CD8-positive, alpha-beta T cell (primary cell): ENCODE measurements at places on chromosomes 3 and 15.

DNA sequence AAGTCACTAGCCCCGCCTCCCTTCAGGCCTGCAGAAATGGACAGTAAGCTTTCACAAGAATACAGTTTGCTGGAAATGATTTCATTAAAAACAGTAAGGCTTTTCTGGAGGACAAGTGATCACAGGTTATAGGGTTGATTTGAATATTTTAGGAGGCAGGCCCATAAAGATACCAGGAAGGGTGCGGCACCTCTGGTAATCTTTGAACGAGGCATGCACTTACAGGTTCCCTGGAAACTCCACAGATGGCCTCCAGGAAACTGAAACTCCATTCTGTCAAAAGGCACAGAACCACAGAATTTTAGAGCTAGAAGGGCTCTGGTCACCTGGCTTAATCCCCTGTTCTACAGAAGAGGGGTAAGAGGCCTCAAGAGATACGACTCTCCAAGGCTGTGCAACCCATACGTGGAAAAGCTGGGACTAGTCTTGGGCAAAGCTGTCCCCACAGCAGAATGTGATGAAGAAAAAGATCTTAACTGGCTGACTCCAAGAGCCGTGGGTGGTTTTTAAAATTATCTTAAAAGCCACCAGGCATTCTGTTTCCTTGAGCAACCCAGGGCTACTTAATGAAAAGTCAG is 1.2 kb downstream of the STARD5 start:
- no peak for DNase-seq

DNA sequence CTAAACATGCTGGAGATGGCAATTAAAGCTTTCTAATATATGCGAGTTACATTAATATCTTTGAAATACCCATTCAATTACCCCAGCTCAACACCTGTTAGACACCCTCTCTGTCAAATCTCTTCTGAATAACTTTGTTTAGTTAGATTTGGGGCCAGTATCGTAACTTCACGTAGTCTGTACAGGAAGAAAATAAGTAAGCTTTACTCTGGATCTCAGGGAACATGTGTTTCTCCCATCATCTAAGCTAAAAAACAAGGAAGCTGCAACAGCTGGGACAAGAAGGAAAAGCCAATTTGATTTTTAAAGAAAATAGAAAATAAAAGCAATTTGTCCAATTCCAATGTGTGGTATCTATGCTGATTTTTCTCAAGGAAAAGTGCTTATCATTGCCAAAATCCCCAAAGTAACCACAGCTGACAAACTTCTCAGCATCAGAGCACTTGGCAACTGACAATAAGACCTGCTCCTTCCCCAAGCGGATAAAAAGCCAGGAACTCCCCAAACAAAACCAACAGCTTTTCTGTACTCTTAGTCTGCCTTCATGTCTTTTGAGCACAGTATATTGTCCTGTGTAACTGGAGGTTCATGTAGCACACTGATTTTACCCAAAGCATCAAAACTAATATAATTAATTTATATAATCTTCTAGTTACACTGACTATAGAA is 279.1 kb downstream of the ZBTB20 start:
- DNase-seq: no peak

GRCh38 chr15:66899555-66900350 is 165.6 kb upstream of the SMAD3 start:
- DNase-seq: no peak

DNA sequence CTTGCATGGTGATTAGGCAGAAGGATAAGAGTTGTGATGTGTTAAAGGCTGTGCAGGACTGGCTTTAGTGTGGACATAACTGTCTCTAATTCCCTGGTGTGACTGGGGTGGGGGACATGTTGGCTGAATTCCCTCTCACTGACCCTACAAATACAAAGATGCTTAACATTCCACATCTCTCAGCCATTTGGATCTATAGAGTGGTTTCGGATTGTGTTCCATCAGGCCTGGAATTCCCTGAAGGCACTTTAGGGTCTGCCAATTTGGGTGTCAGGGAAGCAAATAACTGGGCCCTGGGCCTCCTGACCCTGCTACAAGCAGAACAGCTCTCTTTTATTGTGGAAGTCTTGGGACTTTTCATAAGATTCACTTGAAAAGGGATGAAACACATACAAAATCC is 56.2 kb downstream of the ARHGEF26 start:
- no peak for DNase-seq

DNA sequence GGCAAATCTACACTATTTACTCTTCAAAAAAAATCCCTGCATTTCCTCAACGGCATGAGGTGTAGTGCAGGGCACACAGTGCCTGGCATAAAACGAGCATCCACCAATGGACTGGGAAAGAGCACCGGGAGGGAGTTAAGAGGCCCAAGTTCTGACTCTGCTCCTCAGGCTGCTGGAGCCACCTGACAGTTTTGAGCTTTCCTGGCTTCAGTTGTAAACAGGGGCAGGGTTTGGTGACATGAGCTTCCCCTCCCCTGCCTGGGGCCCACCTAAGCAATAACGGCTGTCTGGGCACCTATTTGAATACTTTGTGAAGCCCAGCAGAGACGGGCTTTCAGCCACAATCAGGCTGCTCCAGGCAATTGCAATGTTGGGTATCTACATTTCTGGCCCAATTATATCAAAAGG is 16.4 kb downstream of the CA12 start:
- DNase-seq: no peak

GRCh38 chr3:112047264-112047663 is 12.7 kb downstream of the TMPRSS7 start:
- DNase-seq: no peak

- DNase-seq: no peak
These were observed 30.1 kb downstream of the GLCE start for GRCh38 chr15:69190504-69190903.

DNA sequence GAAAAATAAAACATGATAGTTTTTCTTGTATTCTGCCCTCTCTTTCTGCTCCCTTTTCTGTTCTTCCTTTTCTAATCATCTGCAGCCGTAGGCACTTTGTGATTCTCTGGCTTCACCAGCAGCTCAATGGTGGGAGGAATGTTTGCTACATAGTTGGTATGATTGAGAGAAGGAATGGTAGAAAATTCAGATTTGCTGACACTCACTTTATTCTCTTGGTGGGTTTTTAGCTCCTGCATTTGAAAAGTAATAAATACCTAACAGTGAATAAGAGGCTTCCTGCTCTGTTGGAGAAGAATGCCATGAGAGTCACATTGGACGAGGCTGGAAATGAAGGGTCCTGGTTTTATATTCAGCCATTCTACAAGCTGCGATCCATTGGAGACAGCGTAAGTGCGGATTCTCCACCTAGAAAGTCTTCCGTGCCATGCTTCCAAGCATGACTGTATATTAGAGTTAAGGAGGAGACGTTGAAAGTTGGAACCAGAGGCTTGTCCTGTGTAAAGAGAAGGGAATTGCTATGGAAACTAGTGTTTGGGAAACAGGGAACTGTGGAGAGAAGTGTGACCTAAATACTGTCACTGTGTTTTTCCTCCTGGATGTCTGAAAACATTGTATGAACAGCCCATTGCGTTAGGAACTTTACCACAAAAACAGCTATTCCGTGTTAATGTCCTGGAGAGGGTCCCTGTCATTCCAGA is 148.9 kb downstream of the ITPR1 start:
- DNase-seq: no peak

- no peak for DNase-seq
These were observed 8.5 kb upstream of the KLHL6 start for GRCh38 chr3:183564046-183564445.

DNA sequence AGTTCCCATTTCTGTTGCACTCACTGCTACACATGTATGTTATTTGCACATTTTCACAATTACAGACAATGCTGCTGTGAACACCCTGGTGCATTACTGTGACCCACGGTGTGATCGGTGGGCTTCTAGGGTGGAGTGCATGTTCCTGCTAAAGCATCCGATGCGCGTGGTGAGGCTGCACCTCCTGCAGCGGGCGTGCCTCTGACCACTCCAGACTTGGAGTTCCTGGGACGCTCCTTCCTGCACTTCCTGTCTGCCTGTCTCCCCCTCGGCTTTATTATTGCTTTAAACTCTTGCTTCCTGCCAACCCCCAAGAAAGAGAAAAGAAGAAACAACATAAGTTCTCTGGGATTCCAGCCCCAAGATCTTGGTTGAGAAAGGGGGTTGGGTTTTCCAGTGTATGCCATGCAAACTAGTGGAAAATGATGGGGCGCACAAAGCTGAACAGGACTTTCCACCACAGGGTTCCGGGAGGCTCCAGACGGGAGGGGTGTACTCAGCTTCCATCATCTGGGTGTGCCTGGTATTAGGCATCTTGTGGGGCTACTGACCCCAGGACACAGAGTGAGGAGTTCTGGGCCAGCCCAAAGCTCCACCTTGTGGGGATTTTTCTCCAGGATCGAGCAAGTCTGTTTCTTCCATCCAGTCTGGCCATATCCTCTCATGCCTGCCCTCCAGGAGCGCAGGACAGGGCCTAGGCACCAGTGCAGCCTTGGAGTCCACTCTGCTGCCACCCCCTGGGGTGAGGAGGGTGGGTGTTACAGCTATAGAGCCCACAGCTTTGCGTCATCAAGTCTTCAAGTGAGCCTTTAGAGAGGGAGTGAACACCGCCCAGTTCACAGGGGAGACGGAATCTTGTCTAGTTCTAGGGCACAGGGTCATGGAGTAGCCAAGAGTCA is 11.2 kb downstream of the RPL32 start:
- DNase-seq: no peak

DNA sequence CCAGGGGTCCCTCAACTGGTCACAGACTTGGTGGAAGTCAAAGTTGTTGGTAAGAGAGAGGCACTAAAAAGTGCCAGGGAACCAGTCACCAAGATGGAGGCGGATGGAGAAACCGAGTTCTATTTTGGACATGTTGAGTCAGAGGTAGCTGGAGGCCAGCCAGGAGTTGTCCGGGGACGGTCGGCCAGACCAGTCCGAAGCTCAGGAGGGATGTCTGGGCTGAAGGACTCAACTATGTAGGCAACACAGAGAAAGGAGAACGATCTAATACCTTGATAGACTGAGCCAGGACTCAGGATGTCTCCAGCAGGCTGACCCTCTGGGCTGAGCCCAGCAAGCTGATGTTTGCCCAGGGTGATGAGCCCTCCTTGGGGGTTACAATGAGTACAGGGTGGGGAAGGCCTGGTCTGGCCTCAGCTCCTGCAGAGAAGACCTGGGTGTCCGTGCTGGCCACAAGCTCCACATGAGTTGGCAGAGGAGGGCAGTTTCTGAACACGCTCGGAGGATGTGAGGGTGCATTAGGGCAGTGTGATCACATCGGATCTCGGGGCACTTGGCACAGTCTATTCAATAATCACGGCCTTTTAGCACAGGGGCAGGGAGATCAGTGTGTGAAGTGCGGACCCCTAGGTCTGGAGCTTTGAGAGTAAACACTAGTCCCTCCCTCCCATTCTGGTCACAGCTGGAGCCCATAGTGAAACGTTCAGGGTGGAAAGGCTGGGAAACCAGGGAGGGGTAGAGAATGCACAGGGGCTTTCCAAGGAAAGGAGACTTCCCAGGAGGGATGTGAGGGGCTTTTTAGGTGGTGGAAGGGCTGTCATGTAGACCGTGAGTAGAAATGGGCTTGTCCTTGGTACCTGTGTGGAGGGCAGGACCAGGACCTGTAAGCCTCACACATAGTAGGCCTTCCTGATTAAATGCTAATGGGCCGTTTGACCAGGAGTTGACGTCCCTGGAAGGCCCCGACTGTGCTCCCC is 111.9 kb downstream of the ETFA start:
- no peak for DNase-seq

DNA sequence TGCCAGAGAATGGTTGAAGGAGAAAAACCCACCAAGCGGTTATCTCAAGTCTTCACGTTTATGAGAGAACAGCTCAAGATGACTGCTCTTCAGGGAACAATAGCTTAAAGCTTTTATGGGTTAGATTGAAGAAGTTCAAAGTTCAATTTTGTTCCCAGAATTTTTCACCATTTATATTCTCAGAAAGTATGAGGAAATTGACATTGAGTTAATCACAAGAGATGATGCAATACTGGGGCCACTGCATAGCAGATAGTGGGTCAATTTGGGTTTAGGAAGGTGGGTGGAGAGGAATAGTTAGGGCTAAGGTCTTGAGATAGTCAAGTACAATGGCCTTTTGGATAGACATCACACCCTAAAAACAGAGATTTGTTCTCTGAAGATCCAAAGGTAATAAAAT is 539.3 kb downstream of the SQOR start:
- no peak for DNase-seq
